Heart right ventricle (tissue), 16 donors: ENCODE measurements at places on chromosomes 2 and 18. TPM values are rescaled to one million over a fixed set of nuclear protein-coding genes. Genes with fewer than 3 reads are reported as not detected.
A peak's percentile ranks its signal among the peaks of the same experiment; 100 is the strongest.

Gene TXNDC2
- 0.04 TPM for polyA plus RNA-seq

GRCh38 chr18:74281011-74281979 is 10.5 kb downstream of the CYB5A start:
- DNase-seq = no peak

- DNase-seq = no peak
Measured at GRCh38 chr2:215272918-215273317, 38.9 kb upstream of the ATIC start.

GRCh38 chr2:33083699-33084387 is 137.1 kb downstream of the LTBP1 start:
- no peak for DNase-seq

DNA sequence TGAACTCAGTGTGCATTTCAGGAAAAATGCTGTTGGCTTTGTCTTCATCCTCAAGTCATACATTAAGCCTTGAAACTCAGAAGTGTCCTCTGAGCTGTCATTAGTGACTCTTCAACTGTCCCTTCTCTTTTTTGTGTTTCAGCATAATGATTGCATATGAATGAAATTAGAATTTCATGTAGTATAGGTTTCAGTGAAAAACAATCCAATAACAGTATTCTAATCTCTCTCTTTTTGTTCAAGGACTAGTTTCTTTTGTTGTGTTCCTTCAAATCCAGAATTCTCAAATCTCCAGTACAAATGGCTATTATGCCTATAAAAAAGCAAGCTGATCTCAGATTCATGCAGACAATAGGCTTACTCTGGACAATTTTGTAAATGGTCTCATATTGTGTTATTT is 133.5 kb downstream of the QPCT start:
- no peak for DNase-seq

- DNase-seq = no peak
Measured at GRCh38 chr2:50895041-50895440, 136.9 kb downstream of the NRXN1 start.

DNA sequence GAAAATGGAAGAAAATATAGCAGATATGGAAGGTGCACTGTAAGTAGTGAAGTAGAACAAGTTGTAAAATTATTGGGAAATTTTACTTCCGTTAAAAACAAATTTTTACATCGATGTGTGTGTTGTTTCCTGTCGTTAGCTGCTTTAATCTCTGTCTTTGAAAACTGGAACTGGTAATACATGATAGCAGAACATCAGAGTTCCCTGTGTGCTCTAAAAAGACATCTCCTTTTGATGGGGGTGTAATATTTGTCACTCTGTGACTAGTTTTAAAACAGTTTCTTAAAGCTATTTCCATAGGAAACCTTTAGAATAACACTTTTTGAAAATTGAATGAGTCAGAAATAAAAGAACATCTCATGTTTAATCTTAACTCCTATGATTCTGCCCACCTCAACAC is 43.5 kb downstream of the COX7A2L start:
- no peak for DNase-seq

DNA sequence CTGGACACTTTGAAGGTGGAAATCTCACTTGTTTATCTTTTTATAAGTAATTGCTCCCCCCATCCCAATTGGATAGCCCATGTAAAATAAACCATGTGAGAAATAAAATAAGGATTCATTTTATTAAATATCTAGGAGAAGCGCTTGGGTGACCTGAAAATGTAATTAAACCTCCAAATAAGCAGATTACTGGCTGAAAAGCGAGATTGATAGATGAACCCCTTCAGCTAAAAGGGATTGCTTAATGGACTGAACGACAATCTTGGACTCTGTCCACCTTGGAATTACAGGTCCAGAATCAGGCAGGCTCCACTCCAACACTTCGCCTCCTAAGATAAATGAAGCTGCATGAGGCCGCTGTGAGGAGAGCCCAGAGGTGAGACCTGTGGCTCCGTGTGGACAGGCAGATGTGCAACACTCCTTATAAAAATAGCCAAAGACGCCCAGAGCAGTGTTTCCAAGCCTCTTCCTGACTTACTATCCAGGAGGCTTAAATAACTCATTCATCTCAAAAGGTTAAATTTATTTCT is 441.5 kb downstream of the MTX2 start:
- DNase-seq = peak; percentile 9
